ENCODE measurements at places on chromosomes 11 and 22. TPM values are rescaled to one million over a fixed set of nuclear protein-coding genes. Genes with fewer than 3 reads are reported as not detected.

Gene ZNF280B
- total RNA-seq: 10.4 TPM

Gene KDM4E
- not detected for total RNA-seq

Gene ARRB1
- 1.0 TPM for total RNA-seq

Gene RHOD
- 6.6 TPM for total RNA-seq

DNA sequence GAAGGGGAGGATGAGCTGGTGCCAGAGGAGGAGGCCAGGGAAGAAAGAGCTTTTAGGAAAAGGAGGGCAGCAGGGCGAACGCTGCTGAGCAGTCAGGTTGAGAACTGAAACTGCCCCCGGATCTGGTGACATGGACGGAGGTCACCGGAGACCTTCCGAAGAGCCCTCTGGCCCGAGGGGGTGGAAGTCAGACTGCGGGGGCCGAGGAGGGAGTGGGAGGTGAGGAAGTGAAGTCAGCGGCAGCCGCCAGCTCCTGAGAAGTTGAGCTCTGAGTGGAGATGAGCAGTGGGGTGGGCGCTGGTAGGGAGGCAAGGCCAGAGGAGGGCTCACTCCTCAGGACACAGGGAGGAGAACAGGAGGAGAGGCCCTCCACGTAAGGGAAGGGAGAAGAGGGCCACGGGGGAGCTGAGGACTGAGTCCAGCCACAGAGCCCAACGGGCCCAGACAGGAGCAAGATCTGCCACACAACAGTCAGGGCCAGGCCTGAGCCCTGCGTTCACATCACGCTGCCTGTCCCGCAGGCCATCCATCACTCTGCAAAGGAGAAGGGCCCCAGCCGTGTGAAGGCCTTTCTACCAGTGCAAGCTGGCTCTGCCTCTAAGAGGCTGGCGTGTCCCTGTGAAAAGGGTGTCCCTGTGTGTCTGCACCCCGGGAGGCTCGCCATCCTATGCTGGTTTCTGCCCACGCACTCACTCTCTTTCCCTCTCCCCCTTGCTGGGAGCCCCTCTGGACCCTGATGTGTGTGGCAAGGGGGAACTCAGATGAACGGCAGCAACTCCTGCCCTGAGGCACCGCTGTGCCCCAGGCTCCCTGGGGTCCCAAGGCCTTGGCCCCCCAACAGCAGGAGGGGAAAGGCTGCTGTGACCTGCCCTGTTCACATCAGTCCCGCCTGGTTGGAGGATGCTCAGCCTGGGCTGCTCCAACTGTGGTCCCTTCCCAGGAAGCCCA lies 19.0 kb upstream of the LRRC32 start:
- no peak overlapping the region for H3K4me3 ChIP-seq
- H3K4me1 ChIP-seq: no peaks in the 10 kb centered on the region
- no peak for DNase-seq
- no peak overlapping the region for H3K27ac ChIP-seq
- no peaks in the 10 kb centered on the region for H3K27me3 ChIP-seq

DNA sequence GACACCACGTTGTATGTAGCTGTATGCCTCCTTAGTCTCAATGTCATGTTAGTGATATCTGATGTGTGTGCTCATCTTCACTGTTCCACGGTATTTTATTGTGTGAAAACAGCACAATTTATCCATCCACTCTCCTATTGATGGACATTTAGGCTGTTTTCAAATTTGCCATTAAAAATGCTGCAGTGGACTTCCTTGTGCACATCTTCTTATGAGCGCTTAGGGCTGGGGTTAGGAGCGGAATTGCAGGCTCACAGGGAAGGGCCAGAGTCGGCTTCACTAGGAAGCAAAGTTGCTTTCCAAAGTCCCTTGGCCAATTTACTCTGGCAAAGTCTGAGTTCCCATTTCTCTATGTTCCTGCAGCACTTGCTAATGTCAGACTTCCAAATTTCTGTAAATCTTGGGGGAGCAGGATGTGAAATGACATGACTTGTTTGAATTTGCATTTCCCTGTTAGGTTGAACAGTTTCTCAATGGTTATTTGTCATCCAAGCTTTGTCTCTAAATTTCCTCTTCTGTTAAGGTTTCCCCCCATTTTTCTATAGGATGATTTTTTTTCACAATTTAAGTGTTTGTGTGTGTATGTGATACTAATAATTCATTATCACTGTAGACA lies 75.4 kb downstream of the MYEOV start:
- no peaks in the 10 kb centered on the region for H3K36me3 ChIP-seq
- no peak overlapping the region for H3K27ac ChIP-seq
- DNase-seq: no peak
- no peaks in the 10 kb centered on the region for H3K27me3 ChIP-seq

DNA sequence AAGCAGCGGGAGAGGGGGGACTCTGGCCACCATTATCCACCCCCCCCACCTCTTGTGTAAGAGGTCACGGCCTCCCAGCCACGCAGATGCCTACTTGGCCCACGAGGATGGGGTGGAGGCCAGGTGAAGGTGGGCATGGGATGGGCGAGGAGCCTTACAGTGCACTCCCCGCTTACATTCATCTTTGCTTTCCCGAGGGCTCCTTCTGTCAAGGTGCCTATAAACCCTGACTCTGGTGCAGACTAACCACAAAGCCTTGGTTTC lies 13.1 kb downstream of the NPTXR start:
- DNase-seq: no peak
- H3K4me1 ChIP-seq: no peaks in the 10 kb centered on the region
- H3K36me3 ChIP-seq: no peaks in the 10 kb centered on the region
- peaks cover 4% of the 10 kb centered on the region for H3K27me3 ChIP-seq

- H3K27me3 ChIP-seq: no peaks in the 10 kb centered on the region
- H3K4me3 ChIP-seq: no peak overlapping the region
- H3K36me3 ChIP-seq: no peaks in the 10 kb centered on the region
- no peak overlapping the region for H3K27ac ChIP-seq
- no peaks in the 10 kb centered on the region for H3K4me1 ChIP-seq
These were observed 93.1 kb downstream of the HIPK3 start for GRCh38 chr11:33350287-33350686.

DNA sequence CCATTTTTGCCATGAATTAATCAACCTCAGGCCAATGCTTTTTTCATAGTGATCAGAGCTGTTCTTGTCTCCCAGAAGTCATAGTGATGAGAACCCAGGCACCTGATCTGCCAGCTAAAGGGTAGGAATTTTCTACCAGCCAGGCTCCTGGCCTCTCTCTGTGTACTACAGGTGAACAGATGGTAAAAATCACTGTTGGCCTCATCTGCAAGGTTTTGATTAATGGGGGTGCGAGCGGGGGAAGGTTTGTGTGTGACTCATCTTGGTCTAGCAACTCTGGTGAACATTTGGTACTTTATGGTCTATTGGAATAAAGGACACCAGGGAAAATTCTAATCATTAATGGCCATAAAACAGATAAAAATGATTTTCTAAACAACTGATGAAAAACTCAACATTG lies 14.4 kb upstream of the APOL4 start:
- no peaks in the 10 kb centered on the region for H3K36me3 ChIP-seq
- no peaks in the 10 kb centered on the region for H3K27me3 ChIP-seq
- no peak for DNase-seq
- no peak overlapping the region for H3K4me3 ChIP-seq

DNA sequence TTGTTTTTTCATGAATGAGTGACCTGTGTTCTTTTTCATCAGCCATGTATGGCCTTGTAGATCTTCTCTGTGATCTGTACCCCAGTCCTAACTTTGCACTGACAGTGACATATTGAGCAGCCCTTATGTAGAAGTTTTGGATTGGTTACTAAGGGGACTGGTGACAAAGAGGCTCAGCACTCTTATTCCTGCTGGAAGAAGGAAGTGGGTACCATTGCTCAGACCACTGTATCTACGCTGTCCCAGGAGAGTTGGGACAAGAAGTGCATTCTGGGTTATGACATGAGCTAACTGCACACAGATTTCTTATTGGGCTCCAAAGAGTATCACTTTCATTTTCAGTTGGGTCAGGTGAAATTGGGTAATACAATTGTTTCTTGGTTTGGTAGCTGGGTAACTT lies 107.8 kb upstream of the RASSF10 start:
- no peak for DNase-seq
- no peaks in the 10 kb centered on the region for H3K27me3 ChIP-seq
- H3K36me3 ChIP-seq: peaks cover 8% of the 10 kb centered on the region
- no peak overlapping the region for H3K27ac ChIP-seq
- peaks cover 15% of the 10 kb centered on the region for H3K4me1 ChIP-seq
- no peak overlapping the region for H3K4me3 ChIP-seq

DNA sequence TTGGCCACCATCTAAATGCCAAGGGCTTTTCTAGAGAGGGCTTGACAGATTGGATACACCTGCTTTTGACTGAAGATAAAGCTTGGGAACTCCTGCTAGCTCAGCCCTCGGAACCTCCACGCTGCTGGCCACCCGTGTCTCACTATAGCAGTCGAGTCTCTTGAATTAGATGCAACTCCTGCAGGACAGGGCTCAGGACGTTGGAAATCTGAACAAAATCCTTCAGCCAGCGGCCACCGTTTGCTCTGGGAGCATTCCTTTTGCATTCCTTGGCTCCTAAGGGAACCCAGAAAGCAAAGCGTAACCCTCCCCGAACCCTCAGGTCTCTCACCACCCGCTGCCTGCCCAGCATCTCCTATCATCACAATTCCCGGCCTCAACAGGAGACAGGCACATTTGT lies 77.8 kb downstream of the GRIK4 start:
- H3K4me3 ChIP-seq: no peak overlapping the region
- no peak for DNase-seq
- no peaks in the 10 kb centered on the region for H3K36me3 ChIP-seq
- H3K4me1 ChIP-seq: peaks cover 11% of the 10 kb centered on the region
- no peak overlapping the region for H3K27ac ChIP-seq

GRCh38 chr11:111376181-111376871 lies 2.7 kb downstream of the POU2AF1 start:
- no peak for DNase-seq
- no peaks in the 10 kb centered on the region for H3K27me3 ChIP-seq
- no peaks in the 10 kb centered on the region for H3K4me1 ChIP-seq
- no peaks in the 10 kb centered on the region for H3K36me3 ChIP-seq
- H3K27ac ChIP-seq: no peak overlapping the region
- no peak overlapping the region for H3K4me3 ChIP-seq

DNA sequence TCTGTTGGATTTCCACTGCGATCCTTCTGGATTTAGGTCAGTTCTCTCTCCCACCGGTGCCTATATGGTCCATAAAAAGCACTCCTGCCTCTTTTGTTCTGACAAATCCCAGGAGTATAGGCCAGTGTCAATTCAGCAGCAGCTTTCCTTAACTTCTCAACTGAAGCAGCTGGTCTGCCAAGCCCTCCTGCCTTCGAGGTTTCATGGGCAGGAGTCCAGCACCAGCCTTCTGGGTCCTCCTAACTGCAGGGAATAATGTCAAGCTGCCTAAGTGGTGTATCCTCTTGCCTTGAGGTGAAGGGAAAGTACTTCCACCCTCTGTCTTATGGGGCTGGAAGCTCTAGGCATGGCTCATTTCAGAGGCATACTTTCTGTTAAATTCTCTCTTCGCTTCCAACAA lies 149.4 kb upstream of the NCAM1 start:
- H3K4me1 ChIP-seq: peaks cover 8% of the 10 kb centered on the region
- no peak overlapping the region for H3K27ac ChIP-seq
- H3K4me3 ChIP-seq: no peak overlapping the region
- DNase-seq: no peak

DNA sequence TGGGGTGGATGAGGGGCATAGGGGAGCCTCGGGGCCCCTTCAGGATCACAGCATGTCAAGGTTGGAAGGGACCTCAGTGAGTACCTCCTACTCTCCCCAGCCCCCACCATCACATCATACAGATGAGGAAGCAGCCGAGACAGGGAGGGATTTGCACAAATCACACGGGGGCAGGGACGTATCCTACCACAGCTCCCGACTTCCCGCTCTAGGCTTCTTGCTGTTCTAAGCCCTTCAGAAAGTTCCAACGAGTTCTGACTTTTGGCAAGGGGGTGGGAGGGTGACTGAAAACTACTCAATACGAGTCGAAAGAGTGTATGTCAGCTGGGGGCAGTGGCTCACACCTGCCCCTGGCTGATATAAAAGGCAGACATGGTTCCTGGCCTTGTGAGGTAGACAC lies 4.7 kb upstream of the RAD9A start:
- H3K4me3 ChIP-seq: no peak overlapping the region
- DNase-seq: no peak
- no peaks in the 10 kb centered on the region for H3K36me3 ChIP-seq

DNA sequence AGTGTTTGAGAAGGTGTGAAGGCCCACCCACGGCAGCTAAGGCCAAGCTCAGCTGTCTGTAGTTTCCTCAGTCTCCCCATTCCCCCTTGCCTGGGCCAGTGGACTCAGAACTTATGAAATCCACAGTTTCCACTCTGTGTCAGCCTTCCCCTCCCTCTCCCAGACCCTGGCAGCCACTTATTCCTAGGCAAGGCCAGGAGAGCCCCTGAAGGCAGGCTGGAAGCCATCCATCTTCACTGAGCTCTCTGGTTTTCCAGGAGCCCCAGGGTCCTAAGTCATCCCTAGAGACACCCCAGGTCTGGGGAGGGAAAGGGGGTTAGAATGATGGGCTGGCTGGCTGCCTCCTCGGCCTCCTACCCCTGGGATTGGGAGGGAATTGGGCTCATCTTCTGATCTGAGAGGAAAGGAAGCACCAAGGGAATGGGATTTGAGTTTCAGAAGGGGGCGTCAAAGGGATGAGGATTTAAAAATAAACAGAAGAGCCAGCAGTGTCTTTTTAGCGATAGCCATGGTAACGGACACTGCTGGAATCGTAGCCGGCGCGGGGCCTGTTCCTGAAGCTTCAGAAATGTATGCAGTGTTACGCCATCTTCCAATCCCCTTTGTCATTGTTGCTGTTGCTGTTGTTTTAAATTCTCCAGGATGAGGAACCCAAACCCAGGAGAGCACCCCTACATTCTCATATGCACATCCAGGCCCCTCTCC lies 561.1 kb upstream of the CADM1 start:
- no peak overlapping the region for H3K27ac ChIP-seq
- H3K4me1 ChIP-seq: peaks cover 9% of the 10 kb centered on the region
- DNase-seq: no peak
- H3K27me3 ChIP-seq: no peaks in the 10 kb centered on the region
- H3K36me3 ChIP-seq: no peaks in the 10 kb centered on the region
- H3K4me3 ChIP-seq: no peak overlapping the region

- no peak for DNase-seq
- H3K27ac ChIP-seq: no peak overlapping the region
- peaks cover 4% of the 10 kb centered on the region for H3K4me1 ChIP-seq
- no peaks in the 10 kb centered on the region for H3K27me3 ChIP-seq
- no peak overlapping the region for H3K4me3 ChIP-seq
These were observed 8.3 kb downstream of the PLAAT2 start for GRCh38 chr11:63554877-63555223.

GRCh38 chr11:35798983-35799382 lies 136.4 kb downstream of the TRIM44 start:
- no peak overlapping the region for H3K27ac ChIP-seq

GRCh38 chr11:123110397-123110796 lies 48.5 kb upstream of the HSPA8 start:
- no peak overlapping the region for H3K4me3 ChIP-seq
- H3K4me1 ChIP-seq: no peaks in the 10 kb centered on the region
- no peak for DNase-seq
- H3K36me3 ChIP-seq: no peaks in the 10 kb centered on the region

DNA sequence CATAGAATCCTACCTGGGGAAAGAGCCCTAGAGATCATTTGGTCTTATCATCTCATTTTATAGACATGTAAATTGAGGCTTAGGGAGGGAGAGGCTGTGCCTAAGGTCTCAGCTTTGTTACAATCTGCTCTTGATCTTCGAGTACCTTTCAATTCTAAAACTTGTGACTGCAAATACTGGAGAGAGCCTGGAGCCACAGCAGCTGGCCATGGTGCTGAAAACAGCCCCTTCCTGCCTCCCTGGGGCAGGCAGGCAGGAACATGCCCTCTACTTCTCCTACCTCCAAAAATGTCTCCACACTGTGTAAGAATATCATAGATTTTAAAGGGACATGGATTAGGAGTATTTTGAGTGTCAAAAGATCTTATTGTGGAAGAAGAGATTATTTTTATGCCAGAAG lies 52.2 kb downstream of the C22orf42 start:
- H3K27ac ChIP-seq: no peak overlapping the region
- H3K4me3 ChIP-seq: no peak overlapping the region
- no peaks in the 10 kb centered on the region for H3K4me1 ChIP-seq

Data from neural progenitor cell (in vitro differentiated cells).